ENCODE measurements at places on chromosomes 1 and 21.

DNA sequence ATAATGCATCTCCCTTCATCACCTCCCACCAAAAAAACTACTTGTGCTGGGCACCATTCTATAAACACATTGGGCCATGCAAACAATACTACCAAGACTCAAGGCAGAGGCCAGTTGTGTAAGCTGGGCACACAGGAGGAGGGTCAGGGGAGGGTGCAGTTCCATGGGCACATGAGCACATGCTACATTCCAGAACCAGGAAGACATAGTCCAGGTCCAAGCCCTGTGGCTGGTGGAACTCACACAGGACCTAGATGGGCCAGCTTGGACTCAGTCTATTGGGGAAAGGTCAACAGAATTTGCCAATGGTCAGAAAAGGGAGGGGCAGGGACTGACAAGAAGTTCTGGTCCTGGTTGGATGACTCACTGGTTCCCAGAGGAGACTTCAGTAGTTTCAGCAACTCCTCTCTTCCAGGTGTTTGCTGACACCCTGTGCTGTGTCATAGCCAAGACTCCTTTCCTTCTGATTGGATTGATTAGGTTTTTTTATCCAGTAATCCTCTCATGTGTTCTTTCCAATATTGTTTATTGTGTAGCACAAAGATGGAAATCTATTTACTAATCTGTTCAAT lies 249.7 kb downstream of the C1orf94 start:
- DNase-seq, result no peak

DNA sequence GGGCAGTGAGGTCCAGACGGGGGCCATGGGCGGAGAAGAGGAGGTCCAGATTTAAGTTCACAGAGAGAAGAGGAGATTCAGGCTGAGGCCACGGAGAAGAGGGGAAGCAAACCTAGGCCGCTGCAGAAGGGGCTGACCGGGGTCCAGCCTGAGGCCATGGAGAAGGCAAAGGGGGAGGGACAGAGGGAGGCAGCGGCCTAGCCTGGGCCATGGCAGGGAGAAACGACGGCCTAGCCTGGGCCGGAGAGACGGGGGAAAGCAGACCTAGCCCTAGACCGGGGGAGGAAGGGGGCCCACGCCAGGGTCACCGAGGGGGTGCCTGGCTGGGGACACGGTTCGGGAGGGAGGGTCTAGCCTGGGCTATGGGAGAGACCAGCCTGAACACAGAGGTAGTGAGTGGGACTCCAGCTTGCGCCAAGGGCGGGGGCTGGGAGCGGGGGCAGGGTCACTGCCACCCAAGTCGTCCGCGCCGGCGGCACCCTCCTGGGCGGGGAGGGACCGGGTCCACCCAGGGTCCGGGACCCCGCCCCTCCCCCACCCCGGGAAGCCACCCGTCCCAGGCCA lies 459 bp downstream of the CAPZB start:
- DNase-seq, result peak; percentile 62

GRCh38 chr1:4653328-4653660 lies 1.1 kb upstream of the AJAP1 start:
- DNase-seq, result peak; percentile 65

DNA sequence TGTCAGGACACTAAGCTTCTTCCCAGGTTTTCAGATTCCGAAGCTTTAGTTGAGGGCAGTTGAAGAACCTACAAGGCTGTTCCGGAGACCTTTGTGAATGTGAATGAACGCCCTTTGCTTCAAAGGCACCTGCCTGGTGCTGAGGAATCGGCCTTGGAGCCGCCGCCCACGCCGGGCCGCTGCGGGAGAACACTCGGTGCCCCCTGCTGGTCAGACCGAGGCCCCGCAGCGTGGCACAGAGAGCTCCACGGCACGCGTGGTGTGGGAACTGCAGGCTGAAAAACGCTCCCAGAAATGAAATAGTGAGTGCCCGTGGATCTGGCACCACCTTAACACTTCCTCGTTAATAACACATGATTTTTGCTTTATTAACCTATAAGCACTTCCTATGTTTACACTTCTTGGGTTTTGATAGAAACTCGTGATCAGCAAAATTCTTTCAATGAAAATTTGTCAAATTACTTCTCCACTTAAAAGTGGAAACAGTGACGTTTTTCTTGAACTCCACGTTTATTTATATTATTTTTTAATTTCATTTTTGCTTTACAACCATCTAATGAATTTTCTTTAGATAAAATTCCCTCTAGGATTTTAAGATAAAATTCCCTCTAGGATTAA lies 460.6 kb downstream of the DSCAM start:
- DNase-seq, result peak; percentile 49

- DNase-seq, result no peak
Measured at GRCh38 chr1:6807782-6808181, 22.5 kb downstream of the CAMTA1 start.

- no peak for DNase-seq
Measured at GRCh38 chr1:179314928-179315327, 21.3 kb downstream of the SOAT1 start.
